ENCODE measurements at places on chromosomes 7 and 10.

DNA sequence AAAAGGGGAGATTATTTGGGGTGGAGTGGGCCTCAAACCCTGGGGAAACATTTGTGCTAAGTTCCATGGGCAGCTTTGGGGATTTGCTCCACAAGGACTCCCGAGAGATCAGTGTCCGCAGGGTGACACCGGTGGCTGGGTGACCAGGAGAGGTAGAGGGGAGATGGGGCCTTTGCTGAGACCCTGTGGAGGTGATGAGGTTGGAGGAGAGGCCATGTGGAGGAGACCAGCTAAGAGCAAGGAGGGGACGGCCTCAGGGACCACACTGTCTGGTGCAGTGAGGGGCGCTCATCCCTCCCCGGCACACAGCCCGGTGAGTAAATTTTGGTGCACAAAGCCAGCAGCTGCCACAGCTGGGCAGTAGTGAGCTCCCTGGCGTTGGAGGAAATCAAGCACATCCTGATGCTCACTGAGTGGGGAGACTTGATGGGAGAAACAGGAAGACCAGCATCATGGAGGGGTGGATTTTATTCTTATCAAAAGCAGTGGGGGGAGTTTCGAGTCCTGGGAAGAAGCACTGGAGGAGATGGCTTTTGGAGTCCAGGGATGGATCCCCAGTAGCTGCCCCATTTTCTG, 20.2 kb upstream of the ELFN1 start:
- no peak for DNase-seq

GRCh38 chr7:136278057-136278456, 300.9 kb upstream of the MTPN start:
- DNase-seq, result no peak

GRCh38 chr10:31341552-31341951, 22.5 kb downstream of the ZEB1 start:
- DNase-seq, result no peak

- DNase-seq, result no peak
These were observed 2.7 kb downstream of the BAG3 start for GRCh38 chr10:119653916-119654315.

- DNase-seq, result no peak
These were observed 123.4 kb downstream of the MAD1L1 start for GRCh38 chr7:2109251-2109872.

- DNase-seq, result no peak
These were observed 224.1 kb downstream of the DNAJB6 start for GRCh38 chr7:157560710-157561522.

DNA sequence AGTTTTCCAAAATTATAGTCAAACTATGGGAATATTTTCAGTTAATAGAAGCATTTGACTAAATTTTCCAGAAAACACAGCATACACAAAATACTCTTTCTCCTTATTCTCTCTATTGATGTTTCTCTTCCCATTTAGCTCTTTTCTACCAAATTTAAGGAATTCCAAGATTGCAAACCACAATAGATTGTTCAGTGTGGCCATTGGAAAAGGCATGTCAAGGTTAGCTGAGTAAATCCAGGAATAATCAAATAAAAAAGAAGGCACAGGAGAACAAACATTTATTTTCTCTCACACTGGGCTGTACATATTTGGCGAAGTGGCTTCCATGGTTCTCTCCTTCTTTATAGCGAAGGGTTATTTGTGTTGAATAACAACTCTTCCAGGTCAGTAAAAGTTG, 117.3 kb downstream of the THSD7A start:
- DNase-seq, result no peak

DNA sequence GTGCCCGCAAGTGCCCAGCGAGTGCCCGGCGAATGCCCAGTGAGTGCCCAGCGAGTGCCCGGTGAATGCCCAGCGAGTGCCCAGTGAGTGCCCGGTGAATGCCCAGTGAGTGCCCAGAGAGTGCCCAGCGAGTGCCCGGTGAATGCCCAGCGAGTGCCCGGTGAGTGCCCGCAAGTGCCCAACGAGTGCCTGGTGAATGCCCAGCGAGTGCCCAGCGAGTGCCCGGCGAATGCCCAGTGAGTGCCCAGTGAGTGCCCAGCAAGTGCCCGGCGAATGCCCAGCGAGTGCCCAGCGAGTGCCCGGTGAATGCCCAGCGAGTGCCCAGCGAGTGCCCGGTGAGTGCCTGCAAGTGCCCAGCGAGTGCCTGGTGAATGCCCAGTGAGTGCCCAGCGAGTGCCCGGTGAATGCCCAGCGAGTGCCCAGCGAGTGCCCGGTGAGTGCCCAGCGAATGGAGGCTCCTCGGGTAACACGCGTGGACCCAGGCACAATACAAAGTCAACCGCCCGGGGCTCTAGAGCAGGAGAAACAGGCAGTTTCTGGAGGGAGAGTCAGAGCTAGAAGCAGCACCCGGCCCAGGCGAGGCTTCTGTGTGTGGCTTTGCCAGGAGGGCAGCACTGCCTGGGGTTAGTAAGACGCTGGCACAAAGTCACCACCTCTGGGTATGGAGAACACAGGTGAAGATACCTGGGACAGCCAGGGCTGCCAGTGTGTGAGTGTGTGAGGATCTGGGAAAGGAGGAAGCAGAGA, 38.2 kb upstream of the CFAP46 start:
- DNase-seq, result no peak

DNA sequence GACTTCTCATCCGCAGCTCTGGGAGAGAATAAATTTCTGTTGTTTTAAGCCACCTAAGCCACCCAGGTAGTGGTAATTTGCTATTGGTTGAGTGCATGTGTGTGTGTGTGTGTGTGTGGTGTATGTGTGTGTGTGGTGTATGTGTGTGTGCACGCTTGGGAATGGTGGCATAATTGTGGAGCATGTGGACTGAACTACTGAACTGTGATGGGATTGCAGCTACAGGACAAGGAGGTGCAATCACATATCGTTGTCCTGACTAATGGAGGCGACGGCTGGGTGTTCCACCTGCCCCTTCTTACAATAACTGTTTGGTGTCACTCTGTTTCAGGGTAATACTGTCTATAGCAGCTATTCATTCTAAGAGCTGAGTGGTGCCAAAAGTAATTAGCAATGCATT, 448.7 kb upstream of the PFKP start:
- no peak for DNase-seq

DNA sequence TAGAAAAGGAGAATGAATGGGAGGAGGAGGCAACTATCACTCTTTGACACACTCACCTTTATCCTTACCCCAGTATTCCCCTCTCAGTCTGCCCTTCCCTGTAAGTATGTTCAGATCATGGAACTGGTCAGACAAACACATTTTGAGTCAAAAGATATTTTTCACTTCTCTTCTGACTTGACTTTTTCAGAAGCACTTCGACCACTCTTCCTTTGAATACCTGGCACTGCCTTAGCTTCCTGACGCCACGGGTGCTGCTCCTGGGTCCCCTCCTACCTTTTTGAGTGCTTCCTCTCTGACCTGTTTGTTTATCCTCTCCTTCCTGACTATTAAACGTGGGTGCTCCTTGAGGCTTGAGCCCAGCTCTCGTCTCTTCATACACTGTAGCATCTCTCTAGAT, 19.8 kb upstream of the C10orf67 start:
- DNase-seq, result no peak

DNA sequence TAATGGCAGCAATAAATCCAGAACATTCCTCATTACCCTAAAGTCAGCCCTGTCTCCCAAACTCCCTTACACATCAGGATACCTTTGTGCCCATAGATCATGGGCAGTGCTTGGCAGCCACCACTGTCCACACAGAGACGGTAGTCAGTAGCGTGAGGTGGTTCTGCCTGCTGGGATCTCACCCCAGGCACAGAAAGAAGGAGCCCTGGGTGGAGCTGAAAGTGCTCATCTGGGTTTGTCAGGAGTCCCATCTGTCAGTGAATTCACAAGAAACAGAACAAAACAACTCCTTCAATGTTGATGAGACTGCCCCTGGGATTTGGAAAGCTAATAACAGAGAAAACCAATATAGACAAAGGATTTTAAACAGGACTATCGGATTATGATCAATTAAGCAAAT, 90.2 kb upstream of the PRSS58 start:
- no peak for DNase-seq

All from CD4-positive, alpha-beta T cell treated with Interleukin-2 at 100 ng/mL for 4 hours (primary cell).